ENCODE measurements at places on chromosomes 5 and 9.

- no peaks in the 10 kb centered on the region for H3K27me3 ChIP-seq
- no peak for DNase-seq
- peaks cover 4% of the 10 kb centered on the region for H3K36me3 ChIP-seq
- H3K27ac ChIP-seq = no peak overlapping the region
- H3K4me1 ChIP-seq = peaks cover 26% of the 10 kb centered on the region
These were observed 42.8 kb downstream of the NFIB start for GRCh38 chr9:14271093-14271673.

DNA sequence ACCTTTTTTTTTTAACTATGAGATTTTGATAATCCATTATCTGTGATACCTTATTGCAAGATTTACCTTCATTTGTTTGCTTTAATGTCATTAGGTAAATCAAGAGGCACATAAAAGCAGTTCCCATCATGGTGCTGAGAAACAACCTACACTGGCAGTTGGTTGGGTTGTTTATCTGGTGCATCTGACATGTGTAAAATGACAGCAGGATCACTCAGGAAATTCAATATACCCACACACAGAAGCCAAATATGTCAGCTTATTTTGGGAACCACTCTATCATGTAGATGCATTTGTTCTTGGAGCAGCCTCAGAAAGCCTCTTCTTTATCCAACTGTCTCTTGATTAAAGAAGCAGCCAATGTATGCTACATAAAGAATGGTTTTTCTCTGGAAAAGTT is 7.8 kb upstream of the CCDC192 start:
- H3K27me3 ChIP-seq = no peaks in the 10 kb centered on the region
- no peak overlapping the region for H3K4me3 ChIP-seq
- H3K36me3 ChIP-seq = no peaks in the 10 kb centered on the region
- H3K4me1 ChIP-seq = peaks cover 6% of the 10 kb centered on the region
- DNase-seq = no peak

DNA sequence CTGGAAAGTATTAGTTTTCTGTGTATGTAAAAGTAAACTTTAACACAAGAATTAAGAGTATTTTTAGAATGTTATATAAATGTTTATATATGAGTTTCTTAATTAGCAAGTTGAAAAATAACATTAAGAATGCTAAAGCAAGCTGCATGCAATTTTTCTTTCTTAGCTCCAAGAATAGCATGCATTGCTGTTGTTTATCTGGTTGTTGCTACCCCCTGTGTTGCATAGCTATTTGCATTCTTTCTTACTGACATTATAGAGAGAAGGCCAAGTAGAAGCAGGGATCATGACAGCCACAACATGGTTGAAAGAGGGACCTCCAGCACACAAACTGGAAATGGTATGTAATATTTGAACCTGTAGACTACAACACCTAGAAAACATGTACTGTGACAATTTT is 94.8 kb downstream of the ERCC6L2 start:
- DNase-seq = no peak
- H3K27ac ChIP-seq = no peak overlapping the region
- peaks cover 20% of the 10 kb centered on the region for H3K36me3 ChIP-seq
- no peaks in the 10 kb centered on the region for H3K4me1 ChIP-seq
- H3K27me3 ChIP-seq = no peaks in the 10 kb centered on the region

DNA sequence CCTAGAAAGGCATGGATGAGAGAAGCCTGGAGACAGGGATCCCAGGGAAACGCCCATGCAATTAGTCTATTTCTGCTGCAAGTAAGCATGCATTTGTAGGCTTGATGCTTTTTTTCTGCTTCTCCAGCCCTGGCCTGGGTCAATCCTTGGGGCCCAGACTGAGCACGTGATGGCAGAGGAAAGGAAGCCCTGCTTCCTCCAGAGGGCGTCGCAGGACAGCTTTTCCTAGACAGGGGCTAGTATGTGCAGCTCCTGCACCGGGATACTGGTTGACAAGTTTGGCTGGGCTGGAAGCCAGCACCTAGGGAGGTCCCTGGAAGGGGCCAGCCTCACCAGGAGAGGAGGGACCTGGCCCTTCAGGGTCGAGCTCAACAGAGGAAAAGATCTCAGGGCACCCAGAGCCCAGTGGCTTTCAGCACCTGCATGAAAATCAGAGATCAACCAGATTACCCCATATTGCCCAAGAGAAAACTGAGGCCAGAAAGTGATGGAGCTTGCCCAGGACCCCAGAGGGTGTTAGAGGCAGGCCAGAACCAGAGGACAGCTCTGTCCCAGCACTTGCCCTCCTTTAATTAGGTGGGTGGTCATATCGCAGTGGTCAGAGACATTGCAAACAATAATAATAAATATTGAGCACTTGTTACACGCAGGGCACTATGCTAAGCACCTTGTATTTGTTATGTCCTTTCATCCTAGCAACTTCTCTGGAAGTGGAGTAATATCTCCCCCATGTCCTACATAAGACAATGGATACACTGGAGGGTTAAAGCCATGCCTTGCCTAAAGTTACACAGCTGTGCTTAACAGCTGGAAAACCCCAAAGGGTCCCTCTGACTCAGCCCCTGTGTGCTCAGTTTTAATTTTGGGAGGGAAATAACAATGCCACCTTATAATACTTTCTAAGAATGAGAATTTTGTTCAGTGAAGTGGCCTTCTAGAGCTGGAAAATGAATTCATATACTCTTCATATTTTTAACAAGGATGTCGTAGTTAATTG is 67.1 kb downstream of the KLF4 start:
- peaks cover 14% of the 10 kb centered on the region for H3K4me1 ChIP-seq
- no peak overlapping the region for H3K4me3 ChIP-seq
- H3K27ac ChIP-seq = no peak overlapping the region

GRCh38 chr5:117652036-117652957 is 1077.7 kb upstream of the SEMA6A start:
- no peak overlapping the region for H3K4me3 ChIP-seq
- H3K36me3 ChIP-seq = no peaks in the 10 kb centered on the region
- H3K4me1 ChIP-seq = no peaks in the 10 kb centered on the region
- H3K27ac ChIP-seq = no peak overlapping the region

- H3K27ac ChIP-seq = no peak overlapping the region
- peaks cover 55% of the 10 kb centered on the region for H3K4me1 ChIP-seq
- H3K4me3 ChIP-seq = no peak overlapping the region
- peaks cover 40% of the 10 kb centered on the region for H3K27me3 ChIP-seq
These were observed 43.0 kb downstream of the COL23A1 start for GRCh38 chr5:178547052-178547666.

GRCh38 chr9:32455738-32456137 is 70.3 kb downstream of the RIGI start:
- no peak overlapping the region for H3K4me3 ChIP-seq
- peaks cover 17% of the 10 kb centered on the region for H3K36me3 ChIP-seq

DNA sequence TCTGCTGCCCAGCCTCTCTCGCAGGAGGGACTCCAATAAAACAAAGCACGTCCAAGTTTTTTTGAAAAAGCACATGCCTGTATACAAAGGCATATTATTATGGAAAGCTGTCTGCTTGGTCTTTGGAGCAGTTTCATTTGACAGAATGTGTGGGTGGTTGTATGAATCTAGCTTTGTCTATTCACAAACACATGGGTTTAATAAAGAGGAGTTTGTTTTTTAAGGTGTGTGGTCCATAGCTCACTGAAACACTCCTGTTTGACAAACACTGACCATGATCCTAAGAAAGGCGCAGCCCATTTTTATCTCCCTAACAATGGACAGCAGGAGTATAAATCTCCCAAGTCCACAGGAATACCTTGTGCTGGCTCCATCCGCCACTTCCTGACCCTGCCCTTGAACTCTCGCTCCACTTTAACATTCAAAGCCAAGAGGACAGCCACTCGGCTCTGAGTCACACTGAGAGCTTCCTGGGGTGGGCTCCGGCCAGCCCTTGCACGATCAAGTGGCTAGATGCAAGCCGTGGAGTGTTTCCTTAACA is 371.9 kb downstream of the EBF1 start:
- peaks cover 32% of the 10 kb centered on the region for H3K4me1 ChIP-seq
- peaks cover 3% of the 10 kb centered on the region for H3K27me3 ChIP-seq
- H3K4me3 ChIP-seq = peak overlapping the region; percentile 3
- DNase-seq = no peak

DNA sequence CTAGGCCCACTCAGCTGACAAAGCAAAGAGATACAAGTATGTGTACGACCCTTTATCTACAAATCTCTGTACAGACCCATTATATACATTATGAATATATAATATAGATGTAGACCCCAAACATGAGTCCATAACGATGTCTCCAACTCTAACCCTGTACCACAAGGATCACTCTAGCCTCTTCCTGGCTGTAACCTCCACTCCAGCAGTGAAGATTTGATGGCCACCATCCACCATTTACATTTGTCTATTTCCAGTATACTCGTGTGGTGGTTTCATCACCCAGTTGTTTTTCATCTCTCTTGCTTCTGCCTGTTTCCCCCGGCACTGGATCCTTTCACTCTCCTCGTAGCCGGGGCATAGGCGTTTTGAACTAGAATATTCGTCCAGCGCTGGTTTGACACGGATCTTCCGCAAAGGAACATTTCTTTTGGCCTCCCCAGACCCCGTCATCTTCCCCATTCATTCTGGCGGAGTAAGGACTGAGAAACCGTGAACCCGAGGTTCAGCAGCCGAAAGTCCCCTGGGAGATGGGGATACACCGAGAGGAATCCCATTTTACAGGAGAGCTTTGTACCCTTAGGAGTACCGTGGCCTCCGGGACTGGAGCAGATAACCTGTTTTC is 828 bp upstream of the TRIO start:
- peak overlapping the region; percentile 85 for H3K4me3 ChIP-seq
- peaks cover 19% of the 10 kb centered on the region for H3K27me3 ChIP-seq
- no peak overlapping the region for H3K27ac ChIP-seq

DNA sequence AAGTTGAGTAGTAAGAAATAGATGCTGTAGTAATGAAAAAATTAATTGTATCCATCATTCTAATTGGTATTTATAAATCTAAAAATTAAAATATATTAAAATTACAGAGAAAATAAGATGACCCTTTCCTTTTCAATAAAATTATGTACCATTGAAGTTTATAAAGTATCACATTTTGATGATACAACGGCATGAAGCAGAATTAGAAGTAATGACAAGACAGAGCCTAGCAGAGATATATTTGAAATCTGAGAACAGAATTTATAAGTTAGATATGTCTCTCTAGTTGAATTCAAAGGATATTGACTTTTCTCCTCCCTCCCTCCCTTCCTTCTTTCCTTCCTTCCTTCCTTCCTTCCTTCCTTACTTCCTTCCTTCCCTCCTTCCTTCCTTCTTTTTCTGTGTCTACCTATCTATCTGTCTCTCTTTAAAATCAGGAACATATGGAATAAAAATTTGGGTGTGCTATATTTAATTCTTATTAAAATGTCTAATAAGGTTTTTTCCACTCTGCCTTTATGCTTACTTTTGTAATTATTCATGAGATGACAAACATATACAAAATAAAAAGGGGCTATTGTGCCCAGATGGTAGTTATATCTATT is 258.5 kb upstream of the CD180 start:
- no peaks in the 10 kb centered on the region for H3K36me3 ChIP-seq
- DNase-seq = no peak
- no peak overlapping the region for H3K27ac ChIP-seq
- H3K4me1 ChIP-seq = peaks cover 3% of the 10 kb centered on the region
- no peaks in the 10 kb centered on the region for H3K27me3 ChIP-seq
- no peak overlapping the region for H3K4me3 ChIP-seq

Data from neural crest cell (in vitro differentiated cells).